ENCODE measurements at places on chromosomes 5 and 9. TPM values are rescaled to one million over a fixed set of nuclear protein-coding genes. Genes with fewer than 3 reads are reported as not detected.

DNA sequence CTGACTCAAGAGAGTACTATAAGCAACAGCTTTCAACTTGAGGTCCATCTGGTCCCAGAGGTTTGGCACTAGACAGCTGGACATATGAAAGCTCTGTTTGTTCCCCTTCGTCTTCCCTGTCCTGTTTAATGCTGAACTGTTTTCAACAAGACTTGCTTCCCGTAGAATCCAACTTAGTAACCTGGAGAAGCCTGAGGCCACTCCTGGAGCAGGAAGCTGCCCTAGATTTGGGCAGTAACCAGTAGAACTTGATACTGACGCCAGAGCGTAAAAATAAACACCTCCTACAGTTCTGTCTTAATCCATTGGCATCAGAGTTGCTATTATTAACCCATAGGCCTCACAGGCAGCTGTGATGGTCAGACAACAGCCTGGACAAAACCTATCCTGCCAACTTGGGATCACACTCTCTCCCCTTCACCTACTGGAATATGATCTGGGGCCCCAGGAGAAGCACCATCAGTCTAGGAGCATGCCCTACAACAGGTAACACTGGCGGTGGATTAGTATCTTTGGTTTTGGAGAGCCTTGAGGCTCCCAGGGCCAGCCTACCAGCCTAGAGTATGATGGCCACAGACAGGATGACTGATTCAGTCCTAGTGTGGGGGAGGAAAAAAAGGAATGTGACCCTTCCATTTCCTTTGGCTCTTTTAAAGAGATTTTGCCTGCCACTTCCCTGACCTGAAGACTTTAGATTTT lies 29.2 kb downstream of the RUSC2 start:
- no peaks in the 10 kb centered on the region for H3K36me3 ChIP-seq
- DNase-seq: no peak
- H3K27ac ChIP-seq: peak overlapping the region; percentile 66
- no peak overlapping the region for H3K4me3 ChIP-seq

DNA sequence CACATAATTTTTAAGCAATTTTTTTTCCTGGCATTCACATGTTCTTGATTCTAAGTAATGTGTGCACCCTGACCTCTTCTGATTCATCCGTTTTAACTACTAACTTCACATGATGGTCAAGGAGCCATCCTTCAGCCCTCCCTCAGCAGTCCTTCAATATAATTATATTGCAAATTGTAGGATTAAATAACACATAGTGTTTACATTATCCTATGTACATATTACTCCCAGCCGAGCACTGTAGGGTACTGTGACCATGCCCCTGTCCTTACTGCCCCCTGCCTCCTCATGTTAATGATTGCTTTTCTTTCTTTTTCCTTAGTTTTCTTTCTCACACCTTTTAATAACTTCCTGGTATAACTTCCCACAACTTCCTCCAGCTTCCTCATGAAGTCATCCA lies 96.3 kb upstream of the FANCC start:
- no peak for DNase-seq
- no peaks in the 10 kb centered on the region for H3K36me3 ChIP-seq
- H3K4me3 ChIP-seq: no peak overlapping the region
- no peaks in the 10 kb centered on the region for H3K27me3 ChIP-seq
- H3K27ac ChIP-seq: no peak overlapping the region

DNA sequence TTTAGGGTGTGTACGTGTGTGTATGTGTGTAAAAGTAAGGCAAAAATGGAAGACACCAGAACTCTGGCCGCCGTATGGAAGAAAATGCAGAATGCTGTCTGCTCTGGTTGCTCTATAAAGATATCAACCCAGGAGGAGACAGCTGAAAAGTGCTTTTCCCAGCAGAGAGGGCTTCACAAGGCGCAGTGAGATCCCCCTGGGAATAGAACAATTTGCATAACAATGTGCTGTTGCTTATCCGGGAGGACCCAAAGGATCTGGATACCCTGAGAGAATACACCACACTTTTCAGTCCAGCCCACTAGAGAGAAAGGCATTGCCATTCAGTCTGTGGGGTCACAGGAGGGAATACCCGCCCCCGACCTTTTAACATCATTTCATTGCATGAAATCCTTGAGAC lies 230.6 kb downstream of the EBF1 start:
- H3K36me3 ChIP-seq: no peaks in the 10 kb centered on the region
- H3K27me3 ChIP-seq: no peaks in the 10 kb centered on the region
- no peak overlapping the region for H3K27ac ChIP-seq
- no peaks in the 10 kb centered on the region for H3K4me1 ChIP-seq

DNA sequence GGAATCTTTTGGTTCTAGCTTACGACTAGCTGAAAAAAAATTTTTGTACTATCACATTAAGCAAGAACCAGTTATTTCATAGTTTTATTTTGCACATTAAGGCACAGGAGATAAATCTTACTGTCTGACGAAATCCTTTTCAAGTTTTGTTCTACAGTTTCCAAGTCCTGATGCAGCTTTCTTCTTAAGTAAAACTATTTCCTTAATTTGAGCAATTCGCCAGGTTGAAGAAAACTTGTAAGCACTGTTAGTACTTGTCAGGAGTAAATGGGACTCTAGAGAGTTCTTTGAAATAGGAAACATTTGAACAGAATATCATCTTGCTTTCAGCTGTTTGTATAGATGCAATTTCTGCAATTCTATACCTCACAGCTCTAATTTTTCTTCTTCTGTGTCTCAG lies 318.8 kb upstream of the ELAVL2 start:
- no peak overlapping the region for H3K27ac ChIP-seq
- no peak overlapping the region for H3K4me3 ChIP-seq
- H3K36me3 ChIP-seq: no peaks in the 10 kb centered on the region
- DNase-seq: no peak

GRCh38 chr5:126937771-126938170 lies 92.6 kb downstream of the MARCHF3 start:
- no peaks in the 10 kb centered on the region for H3K4me1 ChIP-seq
- DNase-seq: no peak
- H3K4me3 ChIP-seq: no peak overlapping the region
- no peaks in the 10 kb centered on the region for H3K36me3 ChIP-seq
- no peaks in the 10 kb centered on the region for H3K27me3 ChIP-seq
- no peak overlapping the region for H3K27ac ChIP-seq

DNA sequence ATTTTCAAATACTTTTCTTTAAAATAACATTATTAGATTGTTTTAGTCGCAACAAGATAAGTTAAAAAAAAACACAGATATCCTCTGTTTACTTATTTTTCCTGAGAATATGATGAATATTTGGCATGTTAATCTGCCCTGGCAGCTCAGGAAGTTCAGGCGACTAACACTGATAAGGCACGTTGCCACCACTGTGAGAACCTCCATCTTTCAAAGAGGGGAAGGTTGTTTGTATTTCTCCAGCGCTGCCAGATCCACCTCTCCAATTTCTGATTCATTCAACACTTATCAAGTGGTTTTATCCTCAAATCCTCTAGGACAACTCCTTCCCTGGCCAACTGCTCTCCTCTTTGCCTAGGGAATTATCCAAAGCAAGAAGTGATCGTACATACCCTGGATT lies 21.8 kb downstream of the CTNNAL1 start:
- H3K27me3 ChIP-seq: no peaks in the 10 kb centered on the region
- no peak for DNase-seq
- H3K27ac ChIP-seq: peak overlapping the region; percentile 9
- peaks cover 5% of the 10 kb centered on the region for H3K36me3 ChIP-seq

DNA sequence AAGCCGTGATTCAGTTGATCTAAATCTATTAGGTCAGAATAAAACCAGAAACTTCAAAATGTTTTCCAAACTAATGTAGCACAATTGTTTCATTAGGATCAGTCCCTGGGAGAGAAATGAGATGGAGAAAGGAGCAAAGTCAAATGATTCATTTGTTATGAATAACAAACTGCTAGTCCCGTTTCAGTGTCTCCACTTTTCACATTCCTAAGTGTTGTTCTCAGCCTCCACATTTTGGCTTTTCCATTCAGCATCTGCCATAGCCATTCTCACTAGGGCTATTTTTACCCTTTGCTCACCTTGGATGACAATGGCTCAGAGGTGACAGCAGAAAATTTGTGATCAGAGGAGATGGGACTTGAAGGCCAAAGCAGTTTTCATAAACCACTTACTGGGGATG lies 314.1 kb upstream of the KIF2A start:
- DNase-seq: no peak
- H3K4me3 ChIP-seq: no peak overlapping the region
- no peak overlapping the region for H3K27ac ChIP-seq
- H3K36me3 ChIP-seq: no peaks in the 10 kb centered on the region
- no peaks in the 10 kb centered on the region for H3K27me3 ChIP-seq

- no peaks in the 10 kb centered on the region for H3K27me3 ChIP-seq
- no peak for DNase-seq
- H3K4me3 ChIP-seq: no peak overlapping the region
- H3K4me1 ChIP-seq: no peaks in the 10 kb centered on the region
Observed at GRCh38 chr5:121758615-121759014, 93.1 kb upstream of the FTMT start.

The NSMF gene
- polyA plus RNA-seq: 43.1 TPM

All from left lung (tissue), 14 donors.